ENCODE measurements at places on chromosomes 3 and 15.

DNA sequence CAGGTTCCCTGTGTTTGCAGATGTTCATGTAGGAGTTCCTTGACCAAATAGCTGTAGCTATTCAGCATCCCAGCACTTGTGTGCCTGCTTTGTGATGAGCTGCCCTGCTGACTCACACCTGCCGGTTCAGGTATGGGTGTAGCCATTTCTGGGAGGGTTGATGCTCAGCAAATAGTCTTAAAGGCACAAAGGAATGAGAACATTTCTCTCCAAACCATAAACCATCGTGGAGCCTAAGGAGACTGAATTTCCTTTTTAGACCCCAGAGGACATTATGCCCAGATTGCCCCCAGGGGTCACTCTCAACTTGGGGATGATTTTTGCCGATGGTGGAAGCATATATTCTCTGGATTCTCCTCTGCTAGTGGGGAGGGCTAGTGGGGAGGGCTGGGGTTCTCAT lies 80.6 kb downstream of the ADAMTSL3 start:
- no peak for DNase-seq

- no peak for DNase-seq
These were observed 191.0 kb downstream of the SATB1 start for GRCh38 chr3:18233987-18234716.

- DNase-seq: no peak
These were observed 148.9 kb upstream of the TBC1D5 start for GRCh38 chr3:17891139-17891856.

GRCh38 chr3:151096716-151097115 lies 11.3 kb downstream of the MED12L start:
- no peak for DNase-seq

DNA sequence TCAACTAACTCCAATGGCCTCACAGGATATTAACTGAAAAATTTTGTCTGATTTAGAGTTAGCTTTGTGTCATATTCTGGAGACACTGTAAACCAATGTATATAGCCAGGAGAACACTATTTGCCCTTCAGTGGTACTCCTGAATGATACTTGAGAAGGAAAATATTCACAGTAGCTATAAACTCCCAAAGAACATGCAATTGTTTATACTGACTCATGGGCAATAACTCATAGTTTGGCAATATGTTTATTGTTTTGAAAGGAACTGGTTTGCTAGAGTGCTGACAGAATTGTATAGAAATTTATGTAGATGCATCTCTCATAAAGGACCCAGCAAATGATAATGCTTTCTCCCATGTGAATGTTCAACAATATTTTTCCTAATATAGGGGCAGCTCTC lies 537.6 kb downstream of the PLOD2 start:
- no peak for DNase-seq

DNA sequence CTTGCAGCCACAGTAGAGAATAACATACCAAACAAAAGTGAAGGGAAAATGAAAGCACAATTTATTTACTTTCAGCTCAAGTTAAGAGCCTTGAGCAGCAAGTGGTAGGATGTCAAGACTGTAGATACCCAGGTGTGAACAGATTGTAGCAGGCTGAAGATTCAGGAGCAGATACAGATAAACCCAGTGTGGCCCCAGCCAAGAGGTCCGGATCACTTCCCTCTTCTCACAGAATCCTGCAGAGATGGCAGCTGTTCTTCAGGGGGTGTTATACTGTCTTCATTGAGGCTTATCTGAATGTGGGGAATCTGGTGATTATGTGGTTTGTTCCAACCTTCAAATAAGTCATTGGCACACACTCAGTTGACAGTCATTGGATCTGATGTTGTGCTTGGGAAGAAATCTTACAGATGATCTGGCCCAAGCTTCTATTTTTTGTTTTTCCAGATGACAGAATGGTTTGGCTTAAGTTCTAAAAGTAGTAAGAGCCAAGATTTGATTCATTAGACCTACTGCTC lies 2.2 kb downstream of the STARD9 start:
- DNase-seq: no peak

DNA sequence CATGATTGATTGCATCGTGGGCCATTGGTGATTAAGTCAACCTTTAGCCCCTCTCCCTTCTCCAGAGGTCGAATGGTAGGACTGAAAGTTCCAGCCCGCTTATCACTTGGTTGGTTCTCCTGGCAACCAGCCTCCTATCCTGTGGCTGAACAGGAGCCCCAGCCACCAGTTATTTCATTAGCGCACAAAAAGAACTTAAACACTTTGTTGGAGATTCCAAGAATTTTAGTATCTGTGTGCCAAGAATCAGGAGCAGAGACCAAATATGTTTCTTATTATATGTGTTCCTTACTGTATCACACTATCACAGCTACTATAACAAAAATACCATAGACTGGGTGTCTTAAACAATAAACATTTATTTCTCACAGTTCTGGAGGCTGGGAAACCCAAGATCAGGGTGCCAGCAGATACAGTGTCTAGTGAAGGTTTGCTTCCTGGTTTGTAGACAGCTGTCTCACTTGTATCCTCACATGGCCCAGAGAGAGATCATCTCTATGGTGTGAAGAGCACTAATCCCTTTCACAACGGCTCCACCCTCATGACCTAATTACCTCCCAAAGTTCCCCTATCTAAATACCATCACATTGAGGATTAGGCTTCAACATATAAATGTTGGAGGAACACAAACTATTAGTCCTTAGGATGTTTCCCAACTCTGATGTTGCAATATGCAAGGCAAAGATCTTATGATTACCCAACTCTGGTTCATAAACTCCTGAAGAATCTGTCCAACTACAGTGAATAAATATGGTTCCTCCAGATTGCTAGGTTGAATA lies 30.5 kb upstream of the APH1B start:
- DNase-seq: no peak

Measured in CD4-positive, CD25-positive, alpha-beta regulatory T cell (primary cell).